ENCODE measurements at places on chromosomes 3 and 15.

DNA sequence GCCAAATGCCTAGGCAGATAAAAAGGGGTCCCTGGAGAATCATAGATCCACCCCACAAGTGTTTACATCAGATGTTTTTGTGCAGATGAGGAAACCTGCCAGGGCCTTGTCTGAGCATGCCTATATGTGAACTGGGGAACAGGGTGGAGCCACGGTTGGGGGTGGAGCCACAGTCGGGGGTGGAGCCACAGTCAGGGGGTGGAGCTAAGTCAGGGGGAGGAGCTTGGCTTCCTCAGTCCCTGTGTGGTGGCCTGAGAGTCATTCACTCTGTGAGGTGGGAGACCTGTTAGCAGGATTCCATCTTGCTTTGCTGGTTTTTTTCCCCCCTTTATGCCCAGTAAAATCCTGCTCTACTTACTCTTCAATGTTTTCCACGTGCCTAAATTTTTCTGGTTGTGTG lies 57.8 kb upstream of the TGFBR2 start:
- DNase-seq, result no peak

DNA sequence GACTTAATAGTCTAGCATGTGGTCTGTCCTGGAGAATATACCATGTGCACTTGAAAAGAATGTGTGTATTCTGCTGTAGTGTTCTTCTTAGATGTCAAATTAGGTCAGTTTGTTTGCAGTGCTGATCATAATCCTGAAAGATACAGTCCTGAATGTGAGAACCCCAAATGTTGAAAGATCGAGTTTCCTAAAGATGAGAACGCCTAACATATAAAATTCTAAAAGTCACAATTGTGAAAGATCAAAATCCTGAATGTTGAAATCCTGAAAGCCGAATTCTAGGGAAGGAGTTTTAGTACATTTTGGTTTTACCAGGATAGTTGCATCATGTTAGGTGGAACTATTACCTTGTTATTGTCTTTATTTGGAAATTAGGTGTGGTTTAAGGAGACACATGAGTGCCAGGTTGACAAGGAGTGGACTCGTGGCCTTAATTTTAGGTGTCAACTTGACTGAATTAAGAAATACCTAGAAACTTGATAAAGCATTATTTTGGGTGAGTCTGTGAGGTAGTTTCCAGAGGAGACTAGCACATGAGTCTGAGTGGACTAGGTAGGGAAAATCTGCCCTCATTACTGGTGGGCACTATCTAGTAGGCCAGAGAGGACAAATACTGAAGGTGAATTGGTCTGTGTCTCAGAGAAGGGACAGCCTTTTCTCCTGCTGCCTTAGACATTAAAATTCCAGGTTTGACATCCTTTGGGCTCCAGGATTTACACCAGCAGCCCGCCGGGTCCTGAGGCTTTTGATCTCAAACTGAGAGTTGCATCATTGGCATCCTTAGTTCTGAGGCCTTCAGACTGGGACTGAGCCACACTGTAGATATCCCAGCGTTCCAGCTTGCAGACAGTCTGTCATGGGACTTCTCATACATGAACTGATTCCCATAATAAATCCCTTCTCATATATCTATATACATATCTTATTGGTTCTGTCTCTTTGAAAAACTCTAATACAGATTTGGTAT lies 77.1 kb downstream of the LRRC28 start:
- no peak for DNase-seq

- DNase-seq, result no peak
These were observed at the start of gene SPRED1 for GRCh38 chr15:38252481-38253350. Gene SPRED1, plus strand, starts transcription at chr15:38252836. Its CDS starts 350 bp downstream, at chr15:38253186.

DNA sequence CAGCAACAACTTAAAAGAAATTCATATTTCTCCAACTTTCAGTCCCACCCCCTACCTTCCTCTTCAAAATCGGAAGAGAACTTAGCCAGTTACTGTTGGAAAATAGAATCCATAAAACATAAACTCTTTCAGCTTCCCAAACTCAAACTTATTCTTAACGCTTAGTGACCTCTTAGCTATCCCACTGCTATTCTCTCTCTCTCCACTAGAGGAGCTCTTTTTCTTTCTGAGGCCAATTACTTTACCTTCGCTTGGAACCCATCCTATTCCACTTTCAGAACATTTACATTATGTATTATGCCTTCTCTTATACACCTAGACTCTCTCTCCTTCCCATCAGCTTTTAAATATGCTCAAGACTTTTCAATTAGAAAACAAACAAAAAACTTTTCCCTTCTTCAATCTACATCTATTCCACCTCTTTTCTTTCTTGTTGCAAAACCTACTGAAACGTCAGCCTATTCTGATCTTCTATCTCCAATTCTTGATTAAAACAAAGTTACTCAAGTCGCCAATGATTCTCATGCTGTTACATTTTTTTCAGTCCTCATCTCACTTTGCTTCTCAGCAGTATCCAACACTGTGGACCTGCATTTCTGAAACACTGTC lies 13.4 kb upstream of the GHSR start:
- no peak for DNase-seq

GRCh38 chr15:62521396-62521795 lies 356.3 kb upstream of the C2CD4B start:
- DNase-seq, result no peak

DNA sequence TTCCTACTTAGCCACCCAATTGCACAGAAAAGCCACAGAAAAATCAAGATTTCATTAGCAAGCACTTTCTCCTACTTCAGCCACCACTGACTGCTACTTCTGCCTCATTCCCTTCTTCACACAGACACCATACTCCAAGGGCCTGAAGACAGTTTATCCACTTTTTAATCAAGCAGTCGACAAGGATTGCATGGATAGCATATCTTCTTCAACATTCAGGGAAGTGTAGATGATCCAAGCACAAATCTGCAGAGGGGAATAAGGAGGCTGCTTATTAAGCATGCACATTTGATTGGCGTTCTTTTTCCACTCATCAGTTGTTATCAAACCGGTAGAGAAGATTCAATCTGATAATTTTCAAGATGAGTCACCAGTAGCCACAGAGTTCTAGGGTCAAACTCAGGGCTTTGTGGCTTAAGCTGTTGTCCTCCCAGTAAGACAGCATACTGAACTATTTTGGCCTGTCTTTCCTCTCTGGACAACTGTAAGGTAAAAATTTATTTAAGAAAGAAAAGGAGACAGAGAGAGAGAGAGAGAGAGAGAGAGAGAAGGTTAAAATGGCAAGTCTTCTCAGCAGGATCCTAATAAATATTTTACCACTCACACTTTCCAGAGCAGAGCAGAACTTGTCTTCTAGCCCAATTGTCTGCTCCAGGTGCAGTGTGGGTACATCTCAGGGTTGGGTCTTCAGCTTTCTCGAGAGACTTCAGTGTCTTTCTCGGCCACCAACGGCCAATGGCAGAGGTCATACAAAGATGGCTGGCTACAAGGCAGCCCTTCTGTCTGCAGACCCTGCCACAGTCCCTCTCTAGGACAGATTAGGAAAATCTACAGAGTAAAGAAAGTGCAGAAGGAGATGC lies 80.6 kb upstream of the BHLHE40 start:
- no peak for DNase-seq

DNA sequence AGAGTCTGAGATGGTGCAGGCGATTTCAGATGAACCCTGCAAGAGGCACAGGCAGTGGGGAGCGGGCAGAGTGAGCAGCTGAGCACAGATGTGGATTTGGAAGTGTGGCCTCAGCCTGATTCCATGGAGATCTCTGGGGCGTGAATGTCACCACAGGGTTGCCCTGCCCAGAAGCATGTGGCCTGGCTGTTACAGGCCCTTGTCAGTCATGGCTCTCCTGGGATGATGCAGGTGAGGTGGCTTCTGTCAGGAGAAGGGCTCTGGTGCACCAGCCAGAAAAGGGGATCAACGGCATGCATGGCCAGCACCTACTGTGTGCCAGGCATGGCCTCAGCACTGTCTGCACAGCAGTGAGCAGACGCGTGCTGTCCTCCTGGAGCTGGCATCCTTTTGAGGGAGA lies 11.9 kb downstream of the HDAC11 start:
- no peak for DNase-seq

DNA sequence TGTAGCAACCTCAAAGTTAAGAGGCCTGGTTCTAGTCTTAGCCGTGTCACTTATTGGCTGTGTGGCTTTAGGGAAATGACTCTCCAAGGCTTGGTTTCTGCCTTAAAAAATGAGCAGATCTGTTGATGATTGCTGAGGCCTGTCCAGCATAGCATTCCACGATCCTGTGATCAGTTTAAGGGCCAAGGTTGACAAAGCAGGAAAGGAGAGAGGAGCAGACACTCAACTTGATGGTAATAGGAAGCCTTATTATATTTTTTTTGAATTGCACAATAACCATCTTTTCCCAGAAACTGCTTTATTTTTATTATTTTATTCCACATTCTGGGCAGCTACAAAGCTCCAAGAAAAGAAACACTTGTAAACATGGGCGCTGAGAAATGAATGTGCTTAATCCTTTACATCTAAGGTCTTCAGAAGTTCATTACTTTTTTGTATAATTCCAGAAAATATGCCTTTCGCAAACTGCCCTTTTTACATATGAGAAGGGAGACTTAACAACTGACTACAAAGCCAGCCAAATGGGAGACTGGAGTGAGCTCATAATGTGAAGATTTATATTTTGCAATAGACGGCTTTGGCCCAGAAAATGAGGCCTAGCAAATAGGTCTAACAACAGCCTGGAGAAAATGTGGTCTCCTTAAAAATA lies 241.0 kb downstream of the ATP8B4 start:
- no peak for DNase-seq

DNA sequence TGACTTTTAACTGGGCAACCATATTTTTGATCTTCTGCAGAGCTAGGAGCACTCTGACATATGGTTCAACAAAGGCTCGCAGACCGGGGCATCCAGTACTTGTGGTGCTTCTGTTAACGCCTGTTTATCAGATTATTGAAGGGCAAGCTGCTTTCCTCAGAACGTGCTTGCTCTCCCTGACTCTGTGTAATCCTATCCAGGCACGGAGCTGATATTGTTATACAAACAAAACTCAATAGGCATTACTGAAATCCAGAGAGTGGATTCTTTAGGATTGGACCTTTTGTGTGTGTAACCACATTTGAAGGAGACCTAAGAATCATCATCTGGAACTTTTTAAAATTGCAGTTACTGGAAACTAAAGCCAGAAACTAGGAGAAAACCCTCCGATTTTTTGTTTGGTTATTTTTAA lies 246.5 kb downstream of the PTPRG start:
- no peak for DNase-seq

- DNase-seq, result no peak
These were observed 753.5 kb downstream of the NAALADL2 start for GRCh38 chr3:175612487-175613196.

DNA sequence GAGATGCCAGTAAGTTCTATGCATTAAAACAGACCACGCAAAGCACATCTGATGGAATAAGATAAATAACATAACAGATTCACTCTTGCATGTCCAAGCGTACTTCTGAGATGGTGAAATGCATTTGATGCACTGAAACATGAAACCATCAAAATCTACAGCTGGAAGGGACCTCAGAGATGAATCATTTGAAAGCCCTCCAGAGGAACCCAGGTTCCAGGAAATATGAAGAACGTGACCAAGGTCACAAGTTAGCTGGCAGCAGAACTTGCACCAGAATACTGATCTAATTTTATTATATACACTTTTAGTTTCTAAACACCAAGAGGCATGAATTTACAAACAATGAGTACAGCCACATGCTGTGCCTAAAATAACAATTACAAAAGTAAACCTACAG lies 957.1 kb downstream of the FHIT start:
- no peak for DNase-seq

DNA sequence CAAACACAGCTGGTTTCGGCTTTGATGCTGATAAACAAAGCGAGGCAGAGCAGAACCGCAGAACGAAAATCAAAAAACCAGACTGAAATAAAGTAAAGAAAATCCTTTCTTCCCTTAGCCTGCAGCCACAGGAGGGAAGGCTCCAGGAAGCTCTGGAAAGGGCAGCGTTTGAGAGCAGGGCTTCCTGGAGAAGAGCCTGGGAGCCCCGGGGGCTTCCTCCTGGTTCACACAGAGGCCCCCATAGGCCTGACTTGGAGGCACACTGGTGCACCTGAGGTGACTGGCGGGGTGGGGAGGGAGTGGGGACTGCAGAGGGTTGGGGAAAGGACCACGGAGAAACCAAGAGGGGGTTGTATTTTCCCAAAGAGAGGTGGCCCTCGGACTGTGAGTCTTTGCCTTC lies 98.8 kb upstream of the WNT5A start:
- no peak for DNase-seq

GRCh38 chr3:126753191-126754160 lies 49.4 kb downstream of the CHCHD6 start:
- DNase-seq, result no peak

DNA sequence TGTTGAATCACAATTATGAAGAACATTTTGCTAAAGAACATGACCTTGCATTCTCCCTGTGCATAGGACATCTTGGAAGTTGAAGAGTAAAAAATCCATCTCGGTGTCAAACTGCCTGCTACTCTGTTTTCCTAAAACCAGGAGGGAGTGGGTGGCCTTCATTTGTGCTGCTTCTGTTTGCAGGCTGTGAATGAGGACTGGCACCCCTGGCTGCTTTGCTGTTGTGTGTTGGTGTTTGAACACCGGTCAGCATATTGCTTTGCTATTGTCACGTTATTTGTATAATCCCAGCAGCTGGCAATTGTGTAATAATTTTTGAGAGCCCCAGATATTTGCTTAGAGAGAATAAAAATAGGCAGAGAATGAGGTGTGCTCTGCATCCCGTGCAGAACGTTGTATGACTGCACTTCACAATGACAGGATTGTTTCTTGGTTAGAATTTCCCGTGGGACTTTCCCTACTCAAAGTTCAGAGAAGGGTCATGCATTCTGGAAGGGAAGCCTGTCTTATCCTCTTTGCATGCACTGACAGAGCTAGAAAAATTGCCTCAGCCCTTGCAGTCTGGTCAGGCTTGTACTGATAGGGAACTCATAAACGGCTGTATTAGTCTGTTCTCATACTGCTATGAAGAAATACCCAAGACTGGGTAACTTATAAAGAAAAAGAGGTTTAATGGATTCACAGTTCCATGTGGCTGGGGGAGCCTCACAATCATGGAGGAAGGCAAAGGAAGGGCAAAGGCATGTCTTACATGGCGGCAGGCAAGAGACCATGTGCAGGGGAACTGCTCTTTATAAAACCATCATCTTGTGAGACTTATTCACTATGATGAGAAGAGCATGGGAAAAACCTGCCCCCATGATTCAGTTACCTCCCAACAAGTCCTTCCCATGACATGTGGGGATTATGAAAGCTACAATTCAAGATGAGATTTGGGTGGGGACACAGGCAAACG lies 16.3 kb downstream of the SV2B start:
- DNase-seq, result peak; percentile 79

GRCh38 chr3:12325586-12326515 lies 37.0 kb downstream of the PPARG start:
- DNase-seq, result no peak

- no peak for DNase-seq
These were observed 178.8 kb downstream of the ABHD5 start for GRCh38 chr3:43869491-43869890.

DNA sequence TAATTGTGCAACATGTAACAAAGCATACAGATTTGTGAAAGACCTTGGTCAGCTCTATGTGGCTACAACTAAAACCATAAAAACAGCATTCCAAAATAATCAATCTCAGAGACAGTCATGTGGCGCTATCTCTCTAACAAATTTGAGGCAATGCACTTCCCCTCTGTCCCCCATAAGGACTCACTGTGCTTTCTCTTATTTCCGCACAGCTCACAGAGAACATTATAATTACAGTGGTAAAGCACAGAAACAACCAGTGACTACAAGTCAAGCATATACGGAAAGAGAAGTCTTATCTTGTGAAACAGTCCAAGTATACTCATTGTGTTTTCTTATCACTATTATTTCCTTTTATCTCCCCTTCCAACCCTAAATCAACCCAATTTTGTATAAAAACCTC lies 64.3 kb downstream of the RYK start:
- DNase-seq, result no peak

Measured in NCI-H1417 treated with DMSO at 0.1 percent for 48 hours (cell line).